ENCODE measurements at places on chromosomes 12 and 14.
A peak's percentile ranks its signal among the peaks of the same experiment; 100 is the strongest.

- no peak for DNase-seq
These were observed 371.5 kb downstream of the LRIG3 start for GRCh38 chr12:58548801-58549200.

DNA sequence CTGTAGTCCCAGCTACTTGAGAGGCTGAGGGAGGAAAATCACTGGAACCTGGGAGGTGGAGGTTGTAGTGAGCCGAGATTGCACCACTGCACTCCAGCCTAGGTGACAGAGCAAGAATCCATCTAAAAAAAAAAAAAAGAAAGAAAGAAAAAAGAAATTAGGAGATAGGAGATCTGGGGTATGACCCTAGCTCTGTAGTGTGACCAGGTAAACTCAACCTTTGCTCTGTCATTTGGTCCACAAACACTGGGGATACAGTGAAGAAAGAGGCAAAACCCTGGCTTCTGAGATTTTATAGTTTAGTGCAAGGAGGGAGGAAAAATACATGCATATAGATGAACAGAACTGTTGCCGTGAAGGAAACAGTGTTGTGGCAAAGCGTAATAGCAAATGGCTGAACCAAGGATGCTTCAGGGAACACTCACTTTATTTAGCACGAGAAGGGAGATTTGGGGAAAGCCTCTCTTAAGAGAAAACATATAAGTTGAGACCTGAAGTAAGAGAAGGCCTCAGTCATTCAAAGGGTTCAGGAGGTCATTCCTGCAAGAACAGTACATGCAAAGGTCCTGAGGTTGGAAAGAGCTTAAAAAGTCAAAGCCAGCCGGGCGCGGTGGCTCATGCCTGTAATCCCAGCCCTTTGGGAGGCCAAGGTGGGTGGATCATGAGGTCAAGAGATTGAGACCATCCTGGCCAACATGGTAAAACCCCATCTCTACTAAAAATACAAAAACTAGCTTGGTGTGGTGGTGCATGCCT, 29.6 kb upstream of the ATXN2 start:
- no peak for DNase-seq

- DNase-seq, result peak; percentile 67
These were observed 84.6 kb upstream of the BCL2L14 start for GRCh38 chr12:11986165-11986564.

GRCh38 chr12:3777206-3777809, 24.4 kb upstream of the CRACR2A start:
- peak; percentile 67 for DNase-seq

DNA sequence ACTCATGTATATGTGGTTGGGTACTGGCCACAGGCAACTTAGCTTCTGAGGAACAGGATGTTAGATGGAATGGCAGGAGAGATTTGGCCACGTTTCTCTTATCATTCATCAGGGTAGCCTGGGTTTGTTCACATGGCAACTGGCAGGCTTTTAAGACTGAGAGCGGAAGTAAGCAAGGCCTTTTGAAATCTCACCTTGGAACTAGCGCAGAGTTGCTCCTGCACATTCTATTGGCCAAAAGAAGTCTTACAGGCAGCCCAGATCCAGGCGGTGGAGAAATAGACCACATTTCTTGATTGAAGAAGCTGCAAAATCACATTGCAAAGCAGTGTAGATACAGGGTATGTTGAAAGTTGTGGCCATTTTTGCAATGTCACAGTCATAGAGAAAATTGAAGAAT, 3.7 kb downstream of the CLEC4A start:
- no peak for DNase-seq

DNA sequence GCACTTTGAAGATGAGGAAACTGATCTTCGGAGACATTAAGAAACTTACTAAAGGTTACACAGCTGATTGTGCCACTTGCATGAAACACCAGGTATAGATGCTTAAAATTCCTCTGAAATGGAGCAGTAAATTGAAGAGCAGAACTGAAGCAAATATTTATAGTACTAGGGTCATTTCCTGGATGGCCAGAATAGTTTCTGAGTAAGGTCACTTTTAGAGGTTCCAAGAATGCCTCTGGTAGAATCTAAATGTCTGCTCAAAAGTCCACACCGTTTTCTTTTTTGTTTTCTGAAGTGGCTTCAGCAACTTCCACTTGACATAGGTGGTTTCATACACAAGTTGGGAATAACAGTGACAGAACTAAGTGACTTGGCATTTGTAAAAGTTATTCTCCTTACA, 19.4 kb downstream of the TPH2 start:
- no peak for DNase-seq

GRCh38 chr14:87260460-87260859, 732.5 kb downstream of the GALC start:
- no peak for DNase-seq

GRCh38 chr14:49863487-49864281, 11.1 kb upstream of the NEMF start:
- DNase-seq, result no peak

DNA sequence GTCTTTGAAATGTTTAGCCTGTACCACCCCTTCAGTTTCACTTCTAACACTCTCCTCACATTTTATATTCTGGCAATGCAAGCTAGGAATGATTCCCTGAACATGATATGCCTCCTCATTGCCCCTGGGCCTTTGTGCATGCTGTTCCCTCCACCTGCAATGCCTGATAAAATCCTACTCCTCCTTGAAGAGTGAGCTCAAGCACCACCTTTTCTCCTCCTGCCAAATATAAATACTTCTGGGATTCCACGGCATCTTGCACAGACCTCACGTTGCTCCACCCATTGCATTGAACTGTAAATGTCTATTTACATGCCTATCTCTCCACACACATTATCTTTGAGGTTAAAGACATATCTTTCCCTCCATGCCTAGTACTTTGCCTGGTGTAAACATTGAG, 21.1 kb downstream of the NKX2-1 start:
- peak; percentile 80 for DNase-seq

DNA sequence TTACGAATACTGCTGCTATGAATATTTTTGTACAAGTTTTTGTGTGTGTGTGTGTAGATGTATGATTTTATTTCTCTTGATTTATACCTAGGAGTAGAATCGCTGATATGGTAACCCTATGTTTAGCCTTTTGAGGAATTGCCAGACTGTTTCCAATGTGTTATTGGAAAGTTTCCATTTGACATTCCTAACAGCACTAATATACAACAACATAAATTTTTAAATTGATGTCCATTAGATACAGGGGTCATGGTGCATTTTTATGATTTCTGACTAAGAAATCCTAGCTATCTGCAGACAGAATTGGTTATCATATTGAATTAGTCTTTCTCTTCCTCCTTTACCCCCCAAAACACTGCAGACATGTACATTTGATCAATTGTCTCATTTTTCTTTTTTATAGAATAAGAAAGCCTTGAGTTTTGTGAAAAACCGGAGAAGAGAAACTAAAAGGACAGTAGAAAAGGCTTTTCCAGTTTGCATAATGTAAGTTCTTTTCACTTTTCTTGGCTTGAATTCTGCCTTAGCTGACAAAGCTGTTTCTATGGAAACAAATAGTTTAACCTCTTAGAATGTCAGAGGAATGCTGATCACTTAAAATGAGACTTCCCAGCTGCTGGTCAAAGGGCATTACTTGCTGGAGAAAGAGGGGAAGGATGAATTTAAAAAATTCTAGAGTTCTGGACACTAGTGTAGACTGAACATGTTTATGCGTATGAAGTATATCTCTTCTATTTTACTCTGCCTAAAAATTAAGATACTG, 28.2 kb downstream of the PALS1 start:
- no peak for DNase-seq

DNA sequence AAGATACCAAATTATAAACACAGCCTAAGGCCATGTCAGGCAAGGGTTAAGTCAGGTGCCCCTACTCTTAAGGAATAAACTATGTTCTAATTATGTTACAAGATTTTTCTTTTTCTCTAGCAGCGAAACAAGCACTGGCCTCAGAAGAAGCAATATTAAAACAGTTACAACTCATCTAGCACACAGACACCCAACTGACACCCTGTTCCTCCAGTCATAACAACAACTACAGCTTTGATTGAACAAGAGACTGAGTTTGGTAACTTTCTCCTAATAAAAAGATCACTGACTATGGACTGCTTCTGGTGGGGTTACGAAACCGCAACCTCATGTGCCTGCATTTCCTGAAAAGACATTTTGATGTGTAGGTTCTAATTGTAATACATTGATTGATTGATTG, 3.3 kb upstream of the DAO start:
- no peak for DNase-seq

DNA sequence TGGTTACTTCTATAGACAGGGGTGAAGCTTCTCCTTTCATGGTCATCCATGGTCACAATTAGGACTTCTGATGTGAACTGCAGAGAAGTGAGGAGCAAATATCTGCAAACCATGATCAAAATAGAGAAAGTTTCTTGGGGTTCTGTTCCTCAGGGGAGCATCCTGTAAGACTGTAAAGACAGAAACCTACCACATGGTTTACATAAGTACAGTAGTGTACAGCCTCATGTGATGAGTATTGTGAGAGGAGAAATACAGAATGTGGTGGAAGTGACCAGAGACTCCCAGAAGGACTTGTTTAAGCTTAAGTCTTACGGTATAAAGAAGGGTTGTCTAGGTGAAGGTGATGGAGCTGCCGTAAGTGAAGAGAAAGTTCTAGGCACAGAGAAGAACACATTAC, 484.7 kb downstream of the LRIG3 start:
- DNase-seq, result no peak

DNA sequence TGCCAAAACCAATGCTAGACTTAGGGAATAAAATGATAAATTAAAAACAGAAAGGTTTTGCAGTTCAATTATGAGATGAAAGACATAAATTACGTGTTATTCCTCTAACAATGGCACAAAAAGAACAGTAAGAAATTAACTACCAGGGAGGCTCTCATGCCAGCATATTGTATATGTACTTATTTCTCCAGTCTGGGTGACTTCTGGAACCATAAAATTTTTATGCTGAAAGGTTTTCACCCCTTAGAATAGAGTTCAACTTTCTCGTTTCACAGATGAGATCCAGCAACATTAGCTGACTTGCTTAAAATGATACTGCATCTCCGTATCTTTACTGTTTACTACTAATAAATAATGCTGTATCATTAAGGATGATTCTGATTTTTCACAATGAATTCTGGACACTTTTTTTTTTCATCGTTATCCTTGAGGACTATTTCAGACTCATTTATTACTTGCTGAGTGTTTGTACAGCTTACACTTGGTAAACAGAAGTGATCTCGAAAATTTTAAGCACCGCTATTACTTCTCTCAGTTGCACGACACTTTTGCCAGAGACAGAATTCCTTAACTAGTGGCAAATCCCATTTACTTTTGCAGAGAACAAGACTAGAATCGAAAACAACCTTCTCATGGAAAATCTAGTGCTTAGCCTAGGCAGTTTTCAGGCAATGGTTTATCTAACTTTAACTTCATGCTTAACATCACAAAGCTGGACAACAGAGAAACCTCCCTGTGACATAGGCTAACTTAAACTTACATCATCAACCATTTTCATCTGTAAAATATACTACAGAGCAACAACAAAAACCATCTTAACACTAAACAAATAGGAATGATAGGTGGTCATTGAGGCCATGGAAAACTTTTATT, 2.7 kb downstream of the RSRC2 start:
- peak; percentile 16 for DNase-seq

- no peak for DNase-seq
These were observed 51.6 kb upstream of the PIWIL1 start for GRCh38 chr12:130286041-130286440.

- DNase-seq, result no peak
These were observed at the start of gene GDF3 for GRCh38 chr12:7695566-7696197. Gene GDF3, minus strand, starts transcription at chr12:7695775. Its CDS starts 47 bp downstream, at chr12:7695728.

- DNase-seq, result no peak
These were observed 24.1 kb upstream of the ZFP36L1 start for GRCh38 chr14:68816943-68817430.

GRCh38 chr12:60197589-60197988, 601.8 kb downstream of the SLC16A7 start:
- no peak for DNase-seq

DNA sequence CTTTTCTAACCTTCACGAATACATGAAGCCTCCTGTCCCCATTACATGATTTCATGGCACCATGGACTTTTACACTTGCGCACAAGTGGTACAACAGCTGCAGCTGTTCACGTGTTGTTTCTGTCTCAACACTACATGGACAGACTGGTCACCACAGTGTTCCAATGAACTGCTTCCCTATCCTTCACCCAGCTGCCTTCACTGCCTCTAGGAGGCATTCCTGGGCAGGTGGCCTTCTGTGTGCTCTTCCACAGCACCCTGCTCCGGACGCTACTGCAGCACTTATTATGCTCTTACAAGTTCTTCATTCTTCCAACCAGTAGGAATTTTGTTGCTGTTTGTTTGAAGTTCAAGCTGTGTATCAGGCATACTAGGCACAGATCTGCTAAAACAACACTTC, 1.5 kb downstream of the MTERF2 start:
- no peak for DNase-seq

DNA sequence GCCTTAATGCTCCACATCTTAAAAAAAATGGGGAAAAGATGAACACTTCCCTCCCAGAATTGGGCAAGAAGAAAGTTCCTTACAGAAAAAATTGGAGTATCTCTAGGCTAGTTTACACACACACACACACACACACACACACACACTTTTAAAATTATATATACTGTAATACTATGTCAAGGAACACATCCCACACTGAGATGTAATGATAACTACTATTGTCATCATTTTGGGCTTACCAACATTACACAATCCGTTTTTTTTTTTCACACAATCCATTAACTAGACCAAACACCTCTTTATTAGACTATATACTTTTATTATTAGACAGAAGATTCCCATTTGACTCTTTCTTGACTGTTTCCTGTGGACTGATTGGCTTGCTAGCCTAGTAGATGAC, 2.5 kb downstream of the LTBR start:
- no peak for DNase-seq

- DNase-seq, result no peak
These were observed 51.0 kb downstream of the PAH start for GRCh38 chr12:102865821-102866615.

GRCh38 chr12:5220099-5220498, 176.4 kb downstream of the KCNA5 start:
- no peak for DNase-seq

DNA sequence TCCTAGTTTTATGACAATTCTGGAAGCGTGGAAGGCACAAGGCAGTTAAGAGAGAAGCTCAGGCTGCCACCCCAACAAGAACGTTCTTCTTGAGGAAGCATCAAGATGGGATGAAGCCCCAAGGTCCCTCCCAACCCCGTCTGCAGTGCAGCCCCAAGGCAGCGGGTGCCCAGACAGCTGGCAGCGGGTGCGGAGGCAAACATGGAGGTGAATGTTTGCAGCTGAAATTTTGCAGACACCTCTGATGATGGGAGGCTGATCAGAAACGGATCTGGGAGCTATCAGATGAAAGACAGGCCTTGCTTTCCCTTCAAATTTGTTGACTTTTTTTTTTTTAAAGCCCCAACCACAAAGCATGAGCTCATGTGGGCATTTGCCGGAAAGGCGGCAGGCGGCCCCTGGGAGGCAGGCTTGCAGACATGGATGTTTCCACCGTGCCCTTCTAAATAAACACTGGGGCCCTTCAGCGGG, 230.7 kb upstream of the RTL1 start:
- no peak for DNase-seq

- DNase-seq, result peak; percentile 89
These were observed 22.4 kb upstream of the GPR33 start for GRCh38 chr14:31510222-31510621.

- DNase-seq, result peak; percentile 8
These were observed 120.5 kb downstream of the PHETA1 start for GRCh38 chr12:111248236-111249017.
